ENCODE measurements at places on chromosomes 5 and 9. TPM values are rescaled to one million over a fixed set of nuclear protein-coding genes. Genes with fewer than 3 reads are reported as not detected.

Gene PCDH1
- 38.8 TPM for total RNA-seq

Gene SLC1A1
- total RNA-seq = 1.5 TPM

Gene OTP
- not detected for total RNA-seq

Gene CDC25C
- 2.0 TPM for total RNA-seq

Gene ECSCR
- total RNA-seq = 37.1 TPM

Gene NR5A1
- 1.2 TPM for total RNA-seq

Gene PCSK5
- total RNA-seq = 22.6 TPM

Gene FGF10
- 41.3 TPM for total RNA-seq

- H3K27me3 ChIP-seq = no peaks in the 10 kb centered on the region
- no peaks in the 10 kb centered on the region for H3K36me3 ChIP-seq
- H3K4me1 ChIP-seq = no peaks in the 10 kb centered on the region
- H3K27ac ChIP-seq = no peak overlapping the region
- H3K4me3 ChIP-seq = no peak overlapping the region
These were observed 51.0 kb downstream of the DOCK2 start for GRCh38 chr5:169688106-169688505.

- DNase-seq = no peak
- no peaks in the 10 kb centered on the region for H3K27me3 ChIP-seq
- peaks cover 16% of the 10 kb centered on the region for H3K4me1 ChIP-seq
- H3K4me3 ChIP-seq = no peak overlapping the region
- H3K27ac ChIP-seq = no peak overlapping the region
These were observed 33.3 kb upstream of the SPRY4 start for GRCh38 chr5:142358121-142358520.

GRCh38 chr5:15493501-15493900, 6.5 kb upstream of the FBXL7 start:
- no peaks in the 10 kb centered on the region for H3K4me1 ChIP-seq
- H3K4me3 ChIP-seq = no peak overlapping the region
- DNase-seq = no peak

GRCh38 chr9:91758491-91758981, 191.5 kb downstream of the ROR2 start:
- DNase-seq = no peak
- no peak overlapping the region for H3K4me3 ChIP-seq
- H3K27me3 ChIP-seq = no peaks in the 10 kb centered on the region
- no peaks in the 10 kb centered on the region for H3K4me1 ChIP-seq
- no peak overlapping the region for H3K27ac ChIP-seq

DNA sequence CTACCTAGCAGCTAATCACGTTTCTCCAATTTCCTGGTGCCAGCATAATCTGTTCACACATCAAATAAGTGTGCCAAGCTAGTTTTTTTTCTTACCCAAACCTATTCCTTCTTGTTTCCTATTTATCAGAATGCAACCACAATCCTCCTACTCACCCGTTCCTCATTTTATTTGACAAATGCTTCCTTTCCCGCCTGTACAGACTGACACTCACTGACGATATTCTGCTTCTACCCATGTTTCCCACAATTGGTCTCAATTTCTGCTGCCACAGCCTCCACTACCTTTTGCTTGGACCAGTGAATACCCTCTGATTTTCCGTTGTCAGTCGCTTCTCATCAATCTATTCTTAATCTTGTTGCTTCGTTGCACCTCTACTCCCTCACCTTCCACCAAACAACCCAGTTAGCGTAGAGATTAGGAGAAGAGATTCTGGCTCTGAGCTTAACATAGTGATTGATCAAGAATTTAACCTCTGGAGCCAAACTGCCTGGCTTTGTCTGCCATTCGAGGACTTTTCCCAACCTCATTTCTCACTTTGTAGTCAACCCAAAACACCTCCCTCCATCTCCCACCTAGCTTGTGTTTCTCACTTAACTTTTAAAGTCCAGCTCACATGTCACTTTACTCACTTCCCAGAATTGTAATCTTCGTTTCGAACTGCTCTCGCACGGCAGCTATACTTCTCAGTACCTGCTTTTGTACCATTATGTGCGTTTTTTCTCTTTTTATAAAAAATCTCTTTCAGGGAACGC, 729 bp upstream of the TMEM38B start:
- H3K4me3 ChIP-seq = peak overlapping the region; percentile 80
- H3K36me3 ChIP-seq = no peaks in the 10 kb centered on the region
- H3K27me3 ChIP-seq = no peaks in the 10 kb centered on the region
- peaks cover 9% of the 10 kb centered on the region for H3K4me1 ChIP-seq
- DNase-seq = no peak
- no peak overlapping the region for H3K27ac ChIP-seq

DNA sequence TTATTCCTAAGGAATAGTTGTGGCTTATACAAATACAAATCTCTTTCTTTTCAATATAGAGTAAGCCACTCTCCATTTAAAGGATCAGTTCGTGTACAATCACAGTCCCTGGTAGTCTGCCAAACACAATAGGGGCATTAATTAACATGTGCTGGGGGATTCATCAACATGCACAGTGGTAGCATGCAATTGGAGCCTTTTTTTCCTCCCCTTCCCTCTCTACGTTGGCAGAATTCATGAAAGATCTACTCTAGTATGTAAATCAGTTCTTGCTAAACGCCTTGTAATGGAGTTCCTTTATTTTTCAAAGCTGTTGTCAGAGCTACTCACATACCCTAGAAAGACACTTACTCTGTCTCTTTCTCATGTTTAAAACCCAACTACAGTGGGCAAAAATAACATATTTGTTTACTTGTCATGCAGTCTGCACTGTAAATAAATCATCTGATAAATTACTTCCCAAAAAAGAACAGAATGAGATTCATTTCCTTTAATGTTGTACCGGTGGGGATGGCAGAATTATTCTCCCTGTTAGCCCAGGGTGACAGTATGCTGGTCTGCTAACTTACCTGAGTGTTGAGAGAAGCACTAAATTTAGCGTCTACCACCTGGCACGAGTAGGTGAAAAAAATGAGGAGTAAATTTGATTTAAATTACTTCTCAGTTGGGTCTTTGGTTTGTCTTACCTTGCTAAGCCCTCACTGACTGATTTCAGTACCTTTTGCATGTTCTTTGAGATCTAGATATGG, 341.5 kb upstream of the CCNH start:
- H3K4me3 ChIP-seq = no peak overlapping the region
- no peaks in the 10 kb centered on the region for H3K4me1 ChIP-seq
- DNase-seq = no peak

GRCh38 chr5:27403243-27403882, 365.0 kb upstream of the CDH9 start:
- H3K4me3 ChIP-seq = no peak overlapping the region
- no peak overlapping the region for H3K27ac ChIP-seq
- H3K36me3 ChIP-seq = no peaks in the 10 kb centered on the region
- DNase-seq = no peak

DNA sequence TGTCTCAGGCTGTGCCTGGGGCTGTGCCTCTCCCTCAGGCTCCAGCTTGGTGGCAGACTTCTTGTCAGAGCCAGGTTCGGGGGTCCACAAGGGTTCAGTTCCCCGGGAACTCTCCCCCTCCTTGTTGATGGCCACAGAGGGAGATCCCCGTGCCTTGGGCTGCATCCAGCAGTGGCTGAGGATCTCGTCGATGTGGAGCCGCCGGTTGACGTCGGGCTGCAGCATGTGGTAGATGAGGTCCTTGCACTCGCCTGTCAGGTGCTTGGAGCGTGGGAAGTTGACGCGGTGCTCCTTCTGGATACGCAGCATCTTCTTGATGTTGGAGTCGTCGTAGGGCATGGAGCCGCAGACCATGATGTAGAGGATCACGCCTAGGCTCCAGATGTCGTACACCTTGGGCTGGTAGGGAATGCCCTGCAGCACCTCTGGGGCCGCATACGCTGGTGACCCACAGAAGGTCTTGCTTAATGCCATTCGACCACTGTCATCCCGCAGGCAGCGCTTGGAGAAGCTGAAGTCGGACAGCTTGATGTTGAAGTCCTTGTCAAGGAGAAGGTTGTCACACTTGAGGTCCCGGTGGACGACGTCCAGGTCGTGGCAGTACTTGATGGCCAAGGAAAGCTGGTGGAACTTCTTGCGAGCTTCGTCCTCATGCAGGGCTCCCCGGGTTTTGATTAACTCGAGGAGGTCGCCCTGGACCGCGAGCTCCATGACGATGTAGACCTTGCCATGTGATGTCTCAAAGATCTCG, 752 bp downstream of the TSSK1B start:
- no peaks in the 10 kb centered on the region for H3K27me3 ChIP-seq
- H3K36me3 ChIP-seq = no peaks in the 10 kb centered on the region
- no peak for DNase-seq

DNA sequence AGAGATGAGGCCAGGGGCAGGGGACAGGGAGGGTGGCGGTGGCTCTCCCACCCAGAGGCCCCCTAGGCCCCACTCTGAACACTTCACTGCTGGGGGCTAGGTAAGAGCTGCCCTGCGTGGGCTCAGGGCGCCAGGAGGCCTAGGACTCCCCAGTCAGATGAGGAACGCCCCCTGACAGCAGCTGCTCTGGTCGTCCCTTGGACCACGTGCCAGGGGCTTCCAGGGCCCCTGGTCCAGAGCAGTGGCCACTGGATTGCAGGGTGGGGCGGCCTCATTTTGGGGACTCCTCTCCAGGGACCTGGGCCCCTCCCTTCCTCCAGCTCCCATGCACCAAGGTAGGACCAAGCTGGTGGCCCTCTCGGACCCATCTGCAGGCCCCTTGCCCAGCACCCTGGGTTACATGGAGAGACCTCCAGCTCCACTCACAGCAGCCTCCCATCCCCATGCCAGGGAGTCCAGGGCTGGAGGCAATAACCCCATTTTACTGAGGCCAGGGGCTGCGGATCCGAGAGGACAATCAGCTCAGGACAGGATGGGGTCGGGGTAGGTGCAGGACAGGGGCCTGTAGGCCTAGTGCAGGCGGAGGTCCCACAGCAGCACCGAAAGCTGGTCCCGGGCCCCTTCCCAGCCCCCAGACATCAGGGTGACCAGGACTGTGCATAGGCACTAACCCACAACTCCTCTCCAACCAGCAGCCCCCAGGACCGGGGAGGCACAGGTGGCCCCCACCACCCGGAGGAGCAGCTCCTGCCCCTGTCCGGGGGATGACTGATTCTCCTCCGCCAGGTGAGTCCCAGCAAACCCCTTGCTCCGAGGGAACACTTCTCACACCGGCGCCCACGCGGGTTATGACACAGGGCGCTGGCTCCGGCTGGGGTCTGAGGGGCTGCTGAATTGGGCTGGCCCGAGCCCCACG, 1.5 kb downstream of the EGFL7 start:
- no peak for DNase-seq
- H3K4me1 ChIP-seq = peaks cover 13% of the 10 kb centered on the region
- no peak overlapping the region for H3K27ac ChIP-seq
- peaks cover 4% of the 10 kb centered on the region for H3K27me3 ChIP-seq
- H3K36me3 ChIP-seq = no peaks in the 10 kb centered on the region

DNA sequence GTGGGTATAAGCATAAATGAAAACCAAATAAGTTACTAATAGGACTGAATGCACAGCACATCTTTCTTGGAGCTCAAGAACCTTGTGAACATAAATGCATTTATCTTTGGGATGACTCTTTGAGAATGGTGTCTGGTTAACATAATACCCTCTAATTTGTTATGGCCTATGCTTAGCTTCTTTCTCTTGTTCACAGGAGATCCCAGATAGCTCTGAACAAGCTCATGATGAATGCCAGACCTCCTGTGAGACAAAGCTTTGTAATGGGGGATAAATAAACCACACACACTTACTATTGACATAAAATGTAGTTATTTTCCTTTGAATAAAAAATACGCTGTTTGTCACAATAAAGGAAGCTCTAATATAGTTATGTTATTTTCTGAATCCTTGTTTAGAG, 111.5 kb downstream of the PSAT1 start:
- no peak overlapping the region for H3K27ac ChIP-seq
- DNase-seq = no peak
- H3K27me3 ChIP-seq = no peaks in the 10 kb centered on the region
- H3K4me1 ChIP-seq = no peaks in the 10 kb centered on the region

- no peaks in the 10 kb centered on the region for H3K36me3 ChIP-seq
- DNase-seq = no peak
- H3K27me3 ChIP-seq = no peaks in the 10 kb centered on the region
- H3K27ac ChIP-seq = no peak overlapping the region
These were observed 78.9 kb downstream of the APBA1 start for GRCh38 chr9:69593301-69593700.

DNA sequence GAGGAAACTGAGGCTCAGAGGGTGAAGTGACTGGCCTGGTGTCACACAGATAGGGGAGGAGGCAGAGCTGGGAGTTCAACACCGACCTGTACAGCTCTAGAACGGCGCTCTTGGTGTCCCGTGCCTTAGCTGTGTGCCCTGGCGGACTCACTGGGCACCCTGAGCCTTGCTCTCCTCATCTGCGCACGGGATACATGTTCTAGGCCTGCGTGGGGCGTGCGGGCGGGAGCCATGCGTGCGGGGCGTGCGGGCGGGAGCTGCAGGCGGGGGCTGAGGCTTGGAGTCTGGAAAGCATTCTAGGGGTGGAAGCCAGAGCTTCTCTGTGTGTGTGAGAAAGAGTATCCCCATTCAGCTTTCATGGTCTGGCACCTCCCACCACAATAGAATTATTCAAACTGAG, 165.3 kb downstream of the GAPVD1 start:
- no peak overlapping the region for H3K4me3 ChIP-seq
- H3K4me1 ChIP-seq = peaks cover 10% of the 10 kb centered on the region
- H3K36me3 ChIP-seq = no peaks in the 10 kb centered on the region
- no peak for DNase-seq

DNA sequence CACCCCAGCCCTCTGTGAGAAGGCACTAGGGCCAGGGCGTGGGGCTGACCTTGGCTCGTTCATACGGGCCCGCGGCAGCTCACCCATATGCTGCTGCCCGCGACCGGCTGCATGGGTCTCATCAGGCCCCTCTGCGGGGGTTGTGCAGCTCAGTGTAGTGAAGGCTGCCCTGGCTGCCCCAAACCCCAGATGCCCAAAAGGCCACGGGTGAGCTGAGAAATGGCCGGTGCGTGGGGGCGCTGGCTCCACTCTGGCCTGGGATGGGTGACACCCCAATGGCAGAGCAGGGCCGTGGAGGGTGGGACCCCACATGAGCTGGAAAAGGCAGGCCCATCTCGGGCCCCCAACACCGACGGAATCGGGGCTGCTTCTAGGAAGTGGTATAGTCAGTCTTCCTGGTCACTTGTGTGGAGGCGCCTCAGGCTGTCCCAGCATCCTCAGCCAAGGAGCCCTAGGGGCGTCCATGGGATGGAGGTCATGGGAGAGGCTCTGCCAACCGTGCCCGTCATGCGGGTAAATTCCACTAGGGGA, 19.4 kb upstream of the LRRC14B start:
- H3K4me1 ChIP-seq = no peaks in the 10 kb centered on the region
- H3K27ac ChIP-seq = no peak overlapping the region
- H3K36me3 ChIP-seq = no peaks in the 10 kb centered on the region
- no peak overlapping the region for H3K4me3 ChIP-seq
- no peaks in the 10 kb centered on the region for H3K27me3 ChIP-seq

DNA sequence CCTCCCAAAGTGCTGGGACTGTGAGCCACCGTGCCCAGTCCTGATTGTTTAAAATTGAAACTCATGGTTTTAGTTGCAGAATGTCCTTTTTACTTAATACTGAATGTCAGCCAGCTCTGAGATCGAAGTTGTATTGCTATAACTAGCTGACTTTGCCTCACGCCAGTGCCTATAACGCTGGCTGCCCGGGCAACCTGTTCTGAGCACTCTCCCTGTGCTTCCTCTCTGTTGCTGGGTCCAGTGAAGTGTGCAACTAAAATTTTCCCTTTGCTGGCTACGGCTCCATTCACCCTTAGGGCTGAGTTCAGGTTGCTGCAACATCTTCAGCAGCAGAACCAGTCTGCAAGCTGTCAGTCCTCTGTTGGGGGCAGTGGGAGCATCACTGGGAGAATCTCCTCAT, 65.9 kb downstream of the GLDC start:
- H3K27me3 ChIP-seq = no peaks in the 10 kb centered on the region
- H3K27ac ChIP-seq = no peak overlapping the region
- no peaks in the 10 kb centered on the region for H3K36me3 ChIP-seq
- DNase-seq = no peak
- no peaks in the 10 kb centered on the region for H3K4me1 ChIP-seq

All from vagina (tissue), 2 donors.